ENCODE measurements at places on chromosomes 5 and 9.

DNA sequence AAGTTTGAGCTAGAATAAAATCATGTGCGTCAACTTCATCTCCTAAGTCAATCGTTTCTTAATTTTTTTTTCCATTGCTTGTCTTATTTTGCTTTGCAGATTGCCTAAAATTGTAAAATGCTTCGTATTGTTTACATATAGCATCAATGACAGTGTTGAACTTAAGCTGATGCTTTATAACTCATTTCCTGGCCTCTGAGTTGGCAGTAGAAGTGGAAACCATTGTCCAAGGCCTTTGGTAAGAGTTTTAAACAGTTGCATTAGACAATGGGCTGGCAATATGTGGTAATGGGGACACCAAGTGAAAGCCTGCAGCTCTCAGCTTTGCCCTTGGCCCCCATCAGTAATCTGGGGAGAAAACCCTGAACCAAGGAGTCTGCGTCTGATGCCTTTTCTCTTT, 154.8 kb upstream of the GAS1 start:
- no peak for DNase-seq

DNA sequence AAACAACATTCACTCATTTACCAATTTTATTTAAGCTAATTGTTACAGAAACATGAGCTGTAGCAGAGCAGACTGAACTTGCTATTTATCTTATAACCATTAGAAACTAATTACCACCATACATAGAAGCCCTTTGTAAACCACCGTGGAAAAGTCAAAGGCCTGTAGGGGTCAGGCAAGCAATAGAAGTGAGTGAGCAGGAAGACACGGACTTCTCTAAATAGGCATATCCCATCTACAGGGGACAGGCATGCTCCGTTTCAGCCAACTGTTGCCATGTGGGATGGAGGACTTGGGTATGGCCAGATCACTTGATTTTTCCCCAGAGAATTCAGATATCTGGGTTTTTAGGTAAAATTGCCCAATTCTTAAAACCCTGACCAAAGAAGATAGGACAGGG, 44.8 kb downstream of the PRRC1 start:
- DNase-seq, result no peak

GRCh38 chr9:115111874-115112273, 6.1 kb downstream of the TNC start:
- no peak for DNase-seq

DNA sequence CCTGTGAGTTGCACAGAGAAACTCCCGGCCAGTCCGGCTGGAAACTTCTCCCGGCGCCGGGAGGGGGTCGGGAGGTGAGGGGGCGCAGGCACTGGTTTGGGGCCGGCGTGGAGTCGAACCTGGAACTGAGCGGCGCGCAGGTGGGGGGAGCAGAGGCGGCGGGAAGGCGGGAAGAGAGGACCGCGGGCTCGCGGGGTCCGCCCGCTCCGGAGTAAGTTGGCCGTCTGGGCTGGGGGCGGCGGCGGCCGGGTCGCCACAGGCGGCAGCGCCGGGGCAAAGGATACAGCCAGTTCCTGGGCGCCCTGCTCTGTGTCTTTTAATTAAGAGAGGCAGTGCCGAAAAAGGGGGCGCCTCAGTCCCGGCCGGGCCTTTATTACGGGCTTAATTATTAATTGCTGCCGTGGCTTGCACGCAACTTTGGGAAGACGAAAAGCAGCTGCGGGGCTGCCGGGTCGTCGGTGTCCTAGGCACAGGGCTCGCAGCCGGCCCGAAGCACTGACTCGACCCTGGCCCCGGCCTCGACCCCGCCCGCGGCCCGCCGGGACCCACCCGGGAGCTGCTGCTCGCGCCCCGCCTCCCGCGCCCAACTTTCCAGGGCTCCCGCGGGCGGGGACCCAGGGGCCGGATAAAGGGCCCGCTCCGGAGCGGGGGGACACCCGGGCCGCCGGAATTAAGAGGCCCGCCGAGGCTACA, 1.1 kb downstream of the NTNG2 start:
- DNase-seq, result no peak

DNA sequence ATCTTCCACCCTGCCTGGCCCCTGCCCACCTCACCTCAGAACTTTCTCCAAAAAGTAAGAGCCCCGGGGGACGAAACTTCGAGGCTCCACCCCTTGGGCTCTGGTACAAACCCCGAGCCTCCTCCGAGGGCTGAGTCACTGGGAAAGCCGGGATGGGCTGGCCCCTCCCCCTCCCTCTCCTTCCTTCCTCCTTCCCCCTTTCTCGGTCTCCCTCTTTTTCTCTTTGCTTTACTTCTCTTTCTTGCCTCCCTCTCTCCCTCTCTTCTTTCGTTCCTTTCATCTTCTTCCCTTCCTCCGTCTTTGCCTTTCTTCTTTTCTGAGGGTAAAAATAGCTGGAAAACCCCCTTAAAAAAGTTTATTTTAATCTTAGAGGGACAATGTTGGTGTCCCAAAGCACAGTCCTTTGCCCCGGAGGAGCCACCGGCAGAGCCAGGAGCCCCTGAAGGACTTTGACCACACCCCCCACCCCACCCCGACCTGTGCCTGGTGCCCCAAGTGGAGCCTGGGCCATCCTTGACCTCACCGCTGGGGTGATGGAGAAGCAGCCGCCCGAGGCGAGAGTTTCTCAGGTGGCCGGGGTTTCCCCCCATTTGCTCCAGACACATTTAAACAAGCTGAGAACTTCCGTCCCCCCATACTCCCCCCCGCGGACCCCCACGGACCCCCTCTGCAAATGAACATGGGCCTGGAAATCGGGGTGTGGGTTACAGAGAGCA, 5.7 kb upstream of the NOTCH1 start:
- DNase-seq, result no peak

DNA sequence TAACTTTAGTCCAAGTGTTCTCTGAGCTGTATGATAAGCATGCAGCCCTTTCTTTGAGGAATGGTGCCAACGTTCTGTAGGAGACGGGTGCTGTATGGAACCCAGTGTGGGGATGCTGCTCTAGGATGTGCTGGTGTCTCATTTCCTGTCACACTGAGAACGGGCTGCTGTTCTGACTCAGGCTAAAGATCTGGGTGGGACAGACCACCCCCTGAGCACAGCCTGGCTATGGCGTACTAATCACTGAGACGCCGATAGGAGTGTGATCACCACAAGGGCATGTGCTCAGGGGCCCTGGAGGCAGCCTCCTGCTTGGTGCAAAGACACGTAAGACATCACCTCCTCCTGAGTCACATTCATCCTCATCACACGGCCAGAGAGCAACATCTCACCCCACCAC, 240.4 kb downstream of the IRX2 start:
- no peak for DNase-seq

DNA sequence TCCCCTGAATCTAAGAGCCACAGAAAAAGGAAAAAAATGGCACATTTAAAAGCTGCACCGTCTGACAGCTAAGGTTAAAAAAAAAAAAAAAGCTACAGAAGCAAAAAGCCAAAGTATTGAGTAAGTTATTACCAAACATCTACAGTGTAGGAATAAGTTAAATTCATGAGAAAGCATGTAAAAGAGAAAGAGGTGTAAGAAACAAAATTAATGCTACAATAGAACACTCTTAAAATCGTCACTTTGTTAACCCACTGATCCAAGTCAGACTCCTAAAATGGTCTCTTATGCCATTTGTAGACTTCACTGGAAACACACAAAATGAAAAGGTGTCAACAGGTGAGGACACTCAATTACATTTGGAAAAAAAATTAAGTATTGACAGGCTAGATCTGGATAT, 120.2 kb downstream of the SSBP2 start:
- no peak for DNase-seq

Measured in amygdala (tissue), 56 donors.